Upper lobe of left lung (tissue), 6 donors: ENCODE measurements at places on chromosomes 3 and 15. TPM values are rescaled to one million over a fixed set of nuclear protein-coding genes. Genes with fewer than 3 reads are reported as not detected.

- DNase-seq: peak; percentile 61
- H3K27me3 ChIP-seq: no peaks in the 10 kb centered on the region
- H3K27ac ChIP-seq: no peak overlapping the region
- no peaks in the 10 kb centered on the region for H3K4me1 ChIP-seq
- no peak overlapping the region for H3K4me3 ChIP-seq
- H3K36me3 ChIP-seq: no peaks in the 10 kb centered on the region
These were observed 214.6 kb upstream of the UBE2E2 start for GRCh38 chr3:22988566-22988965.

DNA sequence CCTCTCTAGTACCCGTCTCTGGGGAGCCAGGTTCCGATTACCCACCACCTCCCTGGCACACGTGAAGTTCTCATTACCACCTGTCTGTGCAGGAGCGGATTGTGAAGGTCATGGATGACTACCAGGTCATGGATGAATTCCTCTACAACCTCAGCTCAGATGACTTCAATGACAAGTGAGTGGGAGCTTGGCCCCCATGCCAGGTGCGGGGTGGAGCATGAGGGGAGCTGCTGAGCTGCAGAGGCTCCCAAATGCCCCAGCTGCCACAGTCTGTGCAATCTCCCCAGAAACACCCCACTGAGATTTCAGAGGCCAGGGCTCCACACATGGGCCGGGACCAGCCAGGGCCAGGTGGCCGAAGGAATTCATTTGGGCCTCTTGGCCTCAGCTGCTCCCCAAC lies 34.3 kb downstream of the DNAH1 start:
- no peaks in the 10 kb centered on the region for H3K27me3 ChIP-seq
- no peak for DNase-seq
- H3K36me3 ChIP-seq: peaks cover 31% of the 10 kb centered on the region
- H3K4me1 ChIP-seq: no peaks in the 10 kb centered on the region

DNA sequence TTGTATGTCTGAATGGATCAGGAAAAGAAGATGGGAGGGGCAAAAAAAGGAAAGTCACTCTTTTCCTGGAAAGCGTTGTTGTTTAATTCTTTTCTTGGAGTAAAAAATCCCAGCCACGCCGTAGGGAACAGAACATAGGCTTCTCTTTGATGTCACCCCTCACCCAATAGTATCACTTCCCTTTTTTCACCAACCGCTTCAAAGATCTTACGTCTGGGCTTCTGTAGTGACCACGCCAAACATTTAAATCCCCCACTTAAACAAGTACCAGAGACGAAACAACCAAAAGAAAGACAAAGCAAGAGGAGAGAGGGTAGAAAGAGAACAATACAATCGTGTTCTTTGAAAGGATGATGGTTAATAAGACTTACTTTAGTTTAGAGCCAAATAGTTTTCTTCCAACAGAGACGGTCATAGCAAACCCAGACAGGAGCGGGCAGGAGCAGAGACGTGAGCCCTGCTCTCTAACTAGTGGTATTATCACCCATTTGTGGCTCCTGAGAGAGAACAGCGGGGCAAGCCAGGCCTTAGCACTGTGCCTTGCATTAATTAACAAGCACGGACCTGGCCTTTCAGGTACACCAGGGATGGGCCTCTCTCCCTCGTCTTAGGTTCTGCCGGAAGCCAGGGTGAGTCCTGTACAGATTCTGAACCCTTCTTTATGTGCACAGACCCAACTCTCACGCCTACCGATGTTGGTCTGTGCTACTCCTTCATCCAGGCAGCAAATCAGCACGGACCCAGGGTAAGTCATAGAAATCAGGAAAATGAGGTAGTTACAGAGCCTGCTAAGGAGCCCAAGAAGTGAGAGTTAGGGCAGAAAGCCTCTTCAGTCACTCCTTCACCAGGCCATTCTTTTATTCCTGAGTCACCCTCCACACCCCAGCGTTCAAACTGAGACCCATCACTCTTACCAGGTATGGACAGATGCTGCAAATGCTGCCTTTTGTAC lies 28.2 kb upstream of the BCL6 start:
- no peak overlapping the region for H3K4me3 ChIP-seq
- DNase-seq: no peak
- no peaks in the 10 kb centered on the region for H3K27me3 ChIP-seq
- no peaks in the 10 kb centered on the region for H3K36me3 ChIP-seq
- peak overlapping the region; percentile 62 for H3K27ac ChIP-seq

- H3K36me3 ChIP-seq: no peaks in the 10 kb centered on the region
- DNase-seq: no peak
- H3K27ac ChIP-seq: peak overlapping the region; percentile 100
These were observed 3.0 kb downstream of the MEF2A start for GRCh38 chr15:99568625-99569352.

DNA sequence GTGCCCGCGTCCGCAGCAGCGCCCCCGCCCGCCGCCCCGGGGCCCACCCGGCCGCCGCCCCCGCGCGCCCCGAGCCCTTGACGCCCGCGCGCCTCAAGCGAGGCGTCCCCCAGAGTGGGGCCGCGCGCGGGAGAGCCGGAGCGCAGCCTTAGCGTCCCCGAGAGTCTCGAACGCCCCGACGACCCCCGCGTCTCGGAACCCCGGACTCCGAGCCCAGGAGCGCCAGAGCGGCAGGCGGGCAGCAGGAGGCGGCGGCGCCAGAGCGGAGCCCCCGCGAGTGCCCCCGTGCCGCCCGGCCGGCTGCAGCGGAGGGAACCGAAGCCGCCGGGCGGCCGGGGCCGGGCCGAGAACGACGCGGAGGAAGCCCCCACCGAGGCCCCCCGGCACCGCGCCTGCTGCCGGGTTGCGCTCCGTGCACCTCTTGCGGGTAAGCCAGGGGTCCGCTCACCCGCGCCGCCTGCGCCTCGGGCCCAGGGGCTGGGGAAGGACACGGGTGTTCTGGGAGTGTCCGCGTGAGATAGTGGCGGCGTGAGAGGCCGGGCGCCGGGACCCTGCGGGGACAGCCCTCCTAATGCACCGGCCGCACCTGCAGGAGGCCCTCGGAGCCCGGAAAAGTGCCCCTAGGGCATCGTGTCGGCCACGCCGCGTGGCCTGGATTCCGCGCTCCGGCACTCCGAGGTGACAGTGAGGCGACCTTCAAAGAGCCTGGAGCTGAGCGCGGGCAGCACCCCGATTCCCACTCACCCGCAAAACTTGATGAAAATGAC lies 52.0 kb upstream of the ULK4 start:
- peaks cover 15% of the 10 kb centered on the region for H3K4me1 ChIP-seq
- DNase-seq: peak; percentile 91
- H3K27ac ChIP-seq: peak overlapping the region; percentile 95
- no peaks in the 10 kb centered on the region for H3K27me3 ChIP-seq

DNA sequence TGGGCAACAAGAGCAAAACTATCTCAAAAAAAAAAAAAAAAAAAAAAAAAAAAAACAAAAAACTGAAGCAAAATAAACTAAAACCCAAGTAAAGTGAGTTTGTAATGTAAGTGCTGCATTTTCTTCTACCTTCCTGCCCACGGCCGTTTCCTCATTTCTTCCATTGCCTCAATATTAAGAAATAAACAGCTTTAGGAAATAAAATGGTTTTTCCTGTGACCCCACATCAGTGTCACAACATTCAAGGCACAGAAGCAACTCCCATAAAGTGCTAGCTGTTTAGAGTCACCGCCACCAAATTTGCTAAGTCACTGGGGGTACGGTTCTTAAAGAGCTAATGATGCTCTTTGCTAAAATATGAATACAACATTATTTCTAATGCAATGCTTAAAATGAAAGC lies 3.3 kb downstream of the PKM start:
- H3K27me3 ChIP-seq: no peaks in the 10 kb centered on the region
- DNase-seq: no peak
- peak overlapping the region; percentile 89 for H3K4me3 ChIP-seq
- peaks cover 53% of the 10 kb centered on the region for H3K4me1 ChIP-seq
- H3K27ac ChIP-seq: peak overlapping the region; percentile 96

DNA sequence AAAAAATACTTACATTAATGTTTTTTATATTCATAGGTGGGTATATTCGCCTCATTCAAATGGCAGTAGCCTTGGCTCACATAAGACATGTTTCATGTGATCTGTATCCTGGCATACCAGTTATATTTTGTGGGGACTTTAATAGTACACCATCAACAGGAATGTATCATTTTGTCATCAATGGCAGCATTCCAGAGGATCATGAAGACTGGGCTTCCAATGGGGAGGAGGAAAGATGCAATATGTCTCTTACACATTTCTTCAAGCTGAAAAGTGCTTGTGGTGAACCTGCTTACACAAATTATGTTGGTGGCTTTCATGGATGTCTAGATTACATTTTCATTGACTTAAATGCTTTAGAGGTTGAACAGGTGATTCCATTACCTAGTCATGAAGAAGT lies 3.5 kb downstream of the PDE12 start:
- no peak overlapping the region for H3K4me3 ChIP-seq
- peaks cover 33% of the 10 kb centered on the region for H3K4me1 ChIP-seq
- no peak overlapping the region for H3K27ac ChIP-seq
- H3K36me3 ChIP-seq: no peaks in the 10 kb centered on the region

XIRP1 gene
- total RNA-seq: not detected

SKOR1 gene
- 4.2 TPM for total RNA-seq
